A673 (cell line): ENCODE measurements at places on chromosomes 4 and X. TPM values are rescaled to one million over a fixed set of nuclear protein-coding genes. Genes with fewer than 3 reads are reported as not detected.

RPGR gene
- total RNA-seq, result 12.3 and 15.1 TPM in 2 replicates

ZNF732 gene
- total RNA-seq, result not detected in 2 replicates

NPY1R gene
- total RNA-seq, result 59.8 and 64.4 TPM in 2 replicates

BEX1 gene
- 104 and 105 TPM in 2 replicates for total RNA-seq

PCDH10 gene
- total RNA-seq, result 40.6 and 43.4 TPM in 2 replicates

NRK gene
- not detected in 2 replicates for total RNA-seq

DNA sequence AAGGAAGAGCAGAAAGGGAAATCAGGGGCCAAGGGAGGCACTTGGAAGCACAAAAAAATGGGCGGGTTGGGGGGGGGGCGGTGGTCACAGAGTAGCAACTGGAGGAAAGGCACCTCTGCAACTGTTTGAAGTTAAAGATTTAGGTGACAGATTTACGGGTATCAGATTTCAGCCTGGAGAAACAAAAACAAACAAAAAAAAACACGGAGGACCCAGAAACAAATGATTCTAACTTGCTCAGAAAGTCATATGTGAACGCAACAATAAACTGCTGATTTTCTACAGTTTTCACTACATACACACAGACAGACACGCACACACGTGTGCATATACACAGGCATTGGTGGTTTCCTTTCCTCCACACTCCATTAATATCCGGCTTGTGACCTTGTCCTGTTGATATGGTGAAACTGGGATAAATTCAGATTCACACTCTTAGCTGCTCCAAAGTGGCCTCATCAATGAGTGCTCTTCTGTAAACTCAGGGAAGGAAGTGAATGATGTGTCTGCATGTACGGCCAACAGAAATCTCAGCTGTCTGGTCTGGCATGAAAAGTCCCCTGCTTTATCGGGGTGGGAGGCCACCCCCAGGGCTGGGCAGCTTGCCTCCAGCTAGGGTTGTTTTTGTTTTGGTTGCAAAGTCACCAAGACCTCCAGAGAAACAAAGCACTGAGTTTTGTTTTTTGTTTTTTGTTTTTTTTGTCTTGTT is 54.3 kb downstream of the CHST7 start:
- DNase-seq, result no peak

GRCh38 chr4:94759767-94760211 is 2.0 kb downstream of the BMPR1B start:
- DNase-seq, result no peak

DNA sequence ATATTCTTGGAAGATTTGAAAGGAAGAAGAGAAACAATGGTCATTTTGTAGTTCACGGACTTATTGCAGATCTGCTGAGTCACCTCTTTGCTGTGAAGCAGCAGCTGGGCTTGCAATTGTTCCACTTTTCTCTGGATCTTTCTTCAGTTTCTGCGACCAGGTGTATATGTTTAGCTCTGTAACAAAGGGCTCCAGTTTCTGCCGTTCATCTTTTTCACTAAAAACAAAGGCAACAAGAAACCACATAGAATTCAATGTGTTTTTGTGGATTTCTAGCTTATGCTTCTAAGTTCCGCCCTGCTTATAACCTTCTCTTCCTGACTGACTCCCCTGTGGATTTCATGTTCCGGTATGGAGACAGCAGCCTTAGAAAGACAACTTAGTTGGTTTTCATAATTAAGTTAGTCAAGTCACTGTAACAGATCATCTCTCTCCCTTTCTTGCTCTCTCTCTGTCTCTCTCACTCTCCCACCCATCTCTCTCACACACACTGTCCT is 121.6 kb upstream of the EPHA5 start:
- DNase-seq, result peak; percentile 3

DNA sequence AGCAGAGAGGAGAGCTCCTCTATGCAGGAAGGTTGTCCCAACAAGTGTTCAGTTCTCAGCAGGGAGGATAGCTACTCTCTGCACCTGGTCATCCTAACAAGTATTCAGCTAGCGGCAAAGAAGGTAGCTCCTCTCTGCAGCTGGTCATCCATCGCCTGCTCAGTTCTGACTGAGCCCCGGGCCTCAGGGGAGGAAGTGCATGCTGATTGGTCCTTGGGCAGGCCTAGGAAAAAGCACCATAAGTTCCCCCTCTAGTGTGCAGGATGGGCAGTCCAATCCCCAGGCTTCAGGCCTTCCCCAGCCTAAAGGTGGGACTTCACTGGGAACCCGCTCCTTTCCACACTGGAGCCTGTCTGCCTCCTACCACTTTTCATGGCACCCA is 4.4 kb upstream of the FBXW7 start:
- peak; percentile 14 for DNase-seq

DNA sequence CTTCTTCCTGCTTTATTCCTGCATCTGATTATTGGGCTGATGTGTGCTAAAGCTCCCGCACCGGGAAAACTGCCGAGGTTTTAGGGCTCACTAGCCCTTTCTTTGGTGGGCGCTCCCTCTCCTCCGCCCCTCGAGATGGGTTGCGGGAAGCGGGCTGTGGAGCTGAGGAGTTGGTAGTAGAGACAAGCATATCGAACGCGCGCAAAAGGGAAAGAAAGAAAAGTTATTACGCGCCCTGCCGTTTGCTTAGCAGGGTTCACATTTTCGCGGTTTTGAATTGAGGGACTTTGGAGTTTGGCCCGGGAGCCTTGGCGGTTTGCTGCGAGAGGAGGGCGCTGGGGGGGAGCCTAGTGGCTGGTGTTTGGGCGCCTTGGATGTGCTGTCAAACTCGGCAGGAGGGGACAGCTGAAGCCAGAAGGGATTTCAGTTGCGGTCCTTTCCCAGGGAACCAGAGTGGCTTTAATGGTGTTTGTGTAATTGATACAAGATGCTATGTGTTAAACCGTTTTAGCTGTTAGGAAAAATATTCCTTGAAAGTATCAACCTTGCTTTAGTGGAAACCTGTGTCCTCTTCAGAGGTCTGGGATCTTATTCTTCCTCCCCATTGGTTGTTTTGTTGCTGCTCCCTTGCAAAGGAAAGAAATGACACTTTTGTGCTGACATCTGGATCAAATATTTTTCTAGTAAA is 1.1 kb downstream of the GAB1 start:
- peak; percentile 60 for DNase-seq

- no peak for DNase-seq
Measured at GRCh38 chrX:68841251-68842049, 12.6 kb downstream of the EFNB1 start.
